ENCODE measurements at places on chromosomes 2 and 18.

GRCh38 chr2:143087033-143087432, 42.2 kb upstream of the ARHGAP15 start:
- peak; percentile 13 for DNase-seq

GRCh38 chr2:85383850-85384249, 26.3 kb downstream of the CAPG start:
- DNase-seq = no peak

DNA sequence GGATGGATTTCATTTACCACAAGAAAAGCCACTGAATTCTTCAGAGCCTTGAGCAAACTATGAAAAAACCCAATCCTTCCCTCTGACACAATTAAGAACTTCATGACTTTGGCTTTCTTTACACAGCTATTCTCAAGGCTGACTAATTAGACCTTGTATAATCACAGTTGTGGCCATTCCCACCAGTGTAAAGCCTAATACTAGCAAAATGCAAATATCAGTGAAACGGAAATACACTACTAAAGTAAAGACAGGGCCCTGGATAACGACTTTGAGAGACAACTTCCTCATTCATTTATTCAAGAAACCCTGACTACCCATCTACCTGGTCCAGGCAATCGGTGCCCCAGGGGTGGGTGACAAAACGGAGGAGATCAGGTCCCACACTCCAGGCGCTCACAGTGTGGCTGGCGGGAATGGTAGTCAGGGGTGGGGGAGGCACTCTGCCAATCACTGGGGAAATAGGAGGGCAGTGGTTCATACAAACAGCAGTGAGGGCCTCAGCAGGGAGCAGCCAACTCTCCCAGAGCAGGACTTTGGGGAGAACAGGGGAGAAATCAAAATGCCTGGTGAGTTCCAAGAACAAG, 28.1 kb downstream of the TMEM163 start:
- DNase-seq = no peak

GRCh38 chr18:35444636-35445035, 53.1 kb downstream of the INO80C start:
- DNase-seq = no peak

GRCh38 chr2:126614524-126615227, 41.3 kb upstream of the GYPC start:
- no peak for DNase-seq

- no peak for DNase-seq
Measured at GRCh38 chr2:45237128-45237527, 227.9 kb upstream of the SIX2 start.

DNA sequence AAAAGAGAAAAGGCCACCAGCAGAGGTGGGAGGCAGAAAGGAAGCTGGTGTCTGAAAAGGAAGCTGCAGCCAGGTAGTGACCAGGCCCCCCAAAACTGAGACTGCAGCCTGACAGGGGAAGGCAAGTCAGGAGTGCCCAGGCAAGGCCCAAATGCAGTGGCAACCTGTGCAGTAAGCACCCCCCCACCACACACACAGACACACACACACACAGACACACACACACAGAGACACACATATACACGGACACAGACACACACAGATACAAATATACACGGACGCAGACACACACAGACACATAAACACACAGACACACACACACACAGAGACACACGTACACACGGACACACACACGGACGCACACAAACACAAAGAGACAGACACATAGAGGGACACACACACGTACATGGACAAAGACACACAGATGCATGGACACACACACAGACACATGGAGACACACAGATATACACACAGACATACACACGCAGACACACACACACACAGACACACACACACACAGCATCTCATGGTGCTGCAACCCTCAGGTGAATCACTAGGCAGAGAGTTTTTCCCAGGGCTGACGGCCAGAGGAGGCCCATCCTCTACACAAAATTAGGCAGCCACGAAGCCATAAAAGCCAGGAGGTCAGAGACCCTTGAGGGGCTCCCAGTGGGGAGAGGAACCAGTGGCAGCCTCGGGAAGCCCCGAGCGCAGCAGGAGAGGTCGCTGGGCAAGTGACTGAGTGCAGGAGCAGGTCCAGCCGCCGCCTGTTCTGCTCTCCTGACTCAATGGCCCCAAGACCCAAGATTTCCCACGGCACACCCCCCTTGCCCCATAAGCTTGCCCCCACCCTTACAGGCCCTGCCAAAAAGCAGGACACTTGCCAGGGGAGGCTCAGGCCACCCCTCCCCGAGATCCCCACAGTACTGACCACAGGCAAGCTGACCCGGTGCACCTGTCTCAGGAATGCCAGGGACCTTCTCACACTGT, 6.3 kb downstream of the SDC1 start:
- DNase-seq = no peak

DNA sequence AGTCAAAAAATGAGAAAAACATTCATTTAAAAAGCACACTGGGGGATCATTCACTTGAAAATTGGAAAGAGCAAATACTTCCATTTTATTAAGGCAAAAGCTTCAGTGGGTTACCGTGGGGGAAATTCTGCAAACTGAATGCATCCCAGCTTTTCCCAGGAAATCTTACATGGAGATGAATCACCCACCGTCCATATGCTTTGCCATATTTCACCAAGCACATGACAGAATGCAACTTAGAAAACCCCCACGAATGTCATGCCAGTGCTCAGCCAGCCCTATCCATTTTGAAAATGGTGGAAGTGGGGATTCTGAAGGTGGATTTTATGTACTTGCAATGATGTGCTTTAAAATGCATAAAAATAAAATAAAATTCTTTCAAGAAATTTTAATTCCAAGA, 485.5 kb upstream of the ID2 start:
- no peak for DNase-seq

DNA sequence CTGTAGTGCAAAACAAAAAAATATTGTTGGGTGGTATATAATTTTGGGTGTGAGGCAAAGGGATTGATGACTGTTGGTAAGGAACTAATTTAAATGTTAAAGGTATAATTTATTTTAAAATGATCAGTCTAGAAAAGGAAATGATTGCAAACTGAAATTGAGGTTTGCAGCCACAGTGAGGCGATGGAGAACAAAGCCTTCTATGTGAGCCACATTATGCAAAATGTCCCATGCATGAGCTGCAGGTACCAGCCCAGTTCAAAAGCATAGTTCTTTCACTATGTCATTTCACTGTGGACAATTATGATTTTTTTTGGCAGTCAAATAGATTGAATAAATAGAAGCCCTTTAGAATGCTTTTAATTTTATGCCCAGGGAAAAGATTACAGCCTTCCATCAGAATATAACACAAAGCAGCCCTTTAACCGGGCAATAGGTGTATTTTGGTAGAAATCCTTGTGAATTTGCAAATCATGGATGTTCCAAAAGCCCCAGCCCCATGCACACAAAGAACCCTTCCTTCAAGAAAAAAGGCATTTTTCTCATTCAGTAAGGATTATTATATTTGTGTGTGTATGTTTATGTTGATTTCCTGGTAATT, 1.7 kb downstream of the MAP2 start:
- DNase-seq = peak; percentile 5

DNA sequence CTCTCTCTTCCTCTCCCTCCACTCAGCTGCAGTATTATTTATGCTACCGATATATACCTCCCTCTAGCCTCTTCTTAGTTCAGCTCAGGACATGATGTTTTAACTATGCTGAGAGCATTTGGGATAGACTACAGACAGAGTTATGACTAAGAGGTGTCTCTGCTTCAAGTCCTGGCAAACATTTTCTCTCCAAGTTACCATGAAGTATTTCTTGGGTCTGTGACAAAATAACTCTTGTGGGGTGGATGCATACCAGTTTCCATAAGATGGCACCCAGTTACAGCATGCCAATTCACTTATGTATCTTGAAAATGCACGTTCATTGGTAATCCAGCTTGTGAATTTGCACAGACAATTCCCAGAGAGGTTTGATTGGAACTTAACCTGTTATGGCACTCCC, 737.6 kb downstream of the SLC4A3 start:
- no peak for DNase-seq

DNA sequence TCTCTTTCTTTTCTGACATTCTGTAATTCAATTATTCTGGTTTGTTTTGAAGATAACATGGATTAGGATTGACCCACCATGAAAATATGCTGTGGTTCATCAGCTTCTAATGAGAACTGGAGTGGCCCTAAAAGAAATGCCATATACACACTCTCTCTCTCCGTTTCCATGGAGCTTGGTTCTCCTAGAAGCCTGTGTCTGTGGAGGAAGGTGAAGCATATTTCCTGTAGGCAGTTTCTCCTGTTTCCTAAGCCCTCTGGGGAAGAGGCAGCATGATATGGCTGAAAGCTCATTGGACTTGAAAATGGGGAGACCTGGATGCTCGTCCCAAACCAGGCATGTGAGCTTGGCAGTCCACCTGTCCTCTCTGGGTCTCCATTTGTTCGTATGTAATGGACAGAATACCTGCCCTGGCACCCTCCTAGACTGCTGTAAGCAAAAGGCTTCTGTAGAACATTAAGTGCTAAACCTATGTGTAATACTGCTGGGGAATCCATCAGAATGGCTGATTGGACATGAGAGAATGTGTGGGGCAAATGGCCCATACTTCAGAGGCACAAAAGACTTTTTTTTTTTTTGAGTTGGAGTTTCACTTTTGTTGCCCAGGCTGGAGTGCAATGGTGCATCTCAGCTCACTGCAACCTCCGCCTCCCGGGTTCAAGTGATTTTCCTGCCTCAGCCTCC, 75.3 kb upstream of the PPP1CB start:
- no peak for DNase-seq

GRCh38 chr18:9191658-9192256, 55.2 kb downstream of the ANKRD12 start:
- no peak for DNase-seq

- no peak for DNase-seq
Measured at GRCh38 chr2:28344756-28345373, 47.8 kb upstream of the FOSL2 start.

Measured in activated CD4-positive, alpha-beta T cell treated with anti-CD3 and anti-CD28 coated beads, Interleukin-10, Interleukin-2, amounts not matched to agents 100 ng/mL and 50 ng/mL, durations not matched to agents 16 hours and 8 hours (primary cell).